CD4-positive, alpha-beta T cell treated with Interleukin-15 for 4 hours (primary cell): ENCODE measurements at places on chromosomes 7 and 10.

GRCh38 chr10:42367532-42368230, 270.7 kb downstream of the ZNF33B start:
- DNase-seq = no peak

- DNase-seq = no peak
Measured at GRCh38 chr10:104066945-104067344, 18.7 kb downstream of the COL17A1 start.

- DNase-seq = no peak
Measured at GRCh38 chr7:136687693-136688322, 180.6 kb upstream of the CHRM2 start.

GRCh38 chr10:77563638-77564270, 73.9 kb downstream of the KCNMA1 start:
- DNase-seq = no peak

DNA sequence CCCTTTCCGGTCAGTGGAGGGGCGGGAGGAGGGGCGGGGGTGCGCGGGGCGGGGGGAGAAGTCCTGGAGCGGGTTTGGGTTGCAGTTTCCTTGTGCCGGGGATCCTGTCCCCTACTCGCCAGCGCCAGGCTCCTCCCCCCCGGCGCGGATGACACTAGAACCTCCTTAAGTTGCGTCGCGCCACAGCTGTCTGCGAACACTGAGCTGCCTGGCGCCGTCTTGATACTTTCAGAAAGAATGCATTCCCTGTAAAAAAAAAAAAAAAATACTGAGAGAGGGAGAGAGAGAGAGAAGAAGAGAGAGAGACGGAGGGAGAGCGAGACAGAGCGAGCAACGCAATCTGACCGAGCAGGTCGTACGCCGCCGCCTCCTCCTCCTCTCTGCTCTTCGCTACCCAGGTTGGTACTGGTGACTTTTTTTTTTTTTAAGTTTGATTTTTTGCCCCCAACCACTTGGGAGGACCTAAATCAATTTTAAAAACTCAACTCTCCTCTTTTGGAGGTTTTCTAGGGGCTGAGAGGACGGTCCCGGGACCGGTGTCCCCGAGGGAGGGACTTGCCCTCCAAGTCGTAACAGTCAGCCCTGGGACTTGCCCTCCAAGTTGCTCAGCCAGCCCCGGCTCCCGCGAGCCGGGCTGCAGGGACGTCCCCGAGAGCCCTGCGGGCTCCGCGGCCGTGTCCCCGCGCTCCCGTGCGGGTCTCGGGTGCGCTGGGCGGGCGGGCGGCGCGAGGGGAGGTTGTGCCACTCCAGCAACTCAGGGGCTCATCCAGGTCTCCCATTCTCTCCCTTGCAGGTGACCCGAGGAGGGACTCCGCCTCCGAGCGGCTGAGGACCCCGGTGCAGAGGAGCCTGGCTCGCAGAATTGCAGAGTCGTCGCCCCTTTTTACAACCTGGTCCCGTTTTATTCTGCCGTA, at the start of gene GATA3:
Gene GATA3 (plus strand): TSS at position 195 of the 914 bp plus-strand sequence. CDS start 968 bp downstream, outside the sequence.
- peak; percentile 86 for DNase-seq

GRCh38 chr7:28626624-28627262, 214.4 kb downstream of the CREB5 start:
- DNase-seq = no peak

DNA sequence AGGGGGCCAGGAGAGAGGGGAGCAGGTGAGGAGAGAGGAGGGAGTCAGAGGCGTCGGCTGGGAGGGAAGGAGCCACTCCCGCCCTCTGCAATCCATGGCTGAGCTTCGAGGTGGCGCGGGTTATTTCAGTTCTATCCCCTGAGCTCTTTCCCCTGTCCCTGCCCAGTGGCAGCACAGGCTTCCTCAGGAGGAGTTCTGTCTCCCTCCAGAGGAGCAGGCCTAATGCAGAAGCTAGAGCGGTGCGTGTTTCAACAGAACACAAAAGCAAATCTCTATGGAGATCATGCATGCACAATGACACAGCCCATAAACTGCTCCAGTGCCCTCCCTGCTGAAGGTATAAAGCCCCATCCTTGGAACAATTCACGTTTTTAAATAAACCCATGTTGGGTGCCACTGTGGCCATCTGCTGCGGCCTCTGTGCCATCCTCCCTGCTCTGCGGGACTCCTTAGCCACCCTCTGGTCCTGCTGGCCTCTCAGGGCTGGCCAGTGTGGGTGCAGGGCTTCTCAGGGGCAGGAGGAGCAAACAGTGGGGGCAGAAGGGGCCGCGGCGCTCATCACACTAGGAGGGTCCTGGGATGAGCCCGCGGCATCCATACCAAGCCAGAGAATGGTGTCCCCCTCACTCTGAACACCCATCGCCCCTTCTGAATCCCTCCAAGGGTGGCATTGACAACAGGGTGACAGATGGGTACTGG, 192.6 kb upstream of the LYZL2 start:
- no peak for DNase-seq

GRCh38 chr7:108848486-108848885, 278.8 kb downstream of the DNAJB9 start:
- no peak for DNase-seq

GRCh38 chr10:44760513-44760912, 150.6 kb upstream of the TMEM72 start:
- no peak for DNase-seq

DNA sequence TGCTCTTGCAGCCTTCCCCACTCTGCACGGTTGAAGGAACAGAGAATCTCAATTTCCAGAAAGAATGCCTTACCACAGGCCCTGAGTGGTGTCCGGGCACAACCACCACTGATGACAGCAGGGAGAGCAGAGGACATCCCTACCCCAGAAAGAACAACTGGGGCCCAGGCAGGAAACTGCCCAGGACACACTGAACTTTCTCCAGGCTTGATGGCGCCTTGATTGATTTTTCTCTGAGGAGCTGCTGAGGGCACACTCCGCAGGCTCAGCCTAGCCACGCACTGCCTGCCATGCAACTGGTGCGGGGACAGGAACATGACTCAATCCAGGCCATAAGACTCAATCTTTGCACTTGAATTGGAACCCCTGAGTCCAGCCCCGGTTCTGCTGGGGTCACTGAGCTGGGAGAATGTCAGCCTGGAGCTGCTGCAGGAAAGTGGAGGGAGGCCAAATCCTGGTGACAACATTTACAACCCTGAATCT, 5.9 kb downstream of the AKR1B1 start:
- no peak for DNase-seq

- DNase-seq = no peak
Measured at GRCh38 chr7:131827421-131827820, 271.0 kb upstream of the PODXL start.

DNA sequence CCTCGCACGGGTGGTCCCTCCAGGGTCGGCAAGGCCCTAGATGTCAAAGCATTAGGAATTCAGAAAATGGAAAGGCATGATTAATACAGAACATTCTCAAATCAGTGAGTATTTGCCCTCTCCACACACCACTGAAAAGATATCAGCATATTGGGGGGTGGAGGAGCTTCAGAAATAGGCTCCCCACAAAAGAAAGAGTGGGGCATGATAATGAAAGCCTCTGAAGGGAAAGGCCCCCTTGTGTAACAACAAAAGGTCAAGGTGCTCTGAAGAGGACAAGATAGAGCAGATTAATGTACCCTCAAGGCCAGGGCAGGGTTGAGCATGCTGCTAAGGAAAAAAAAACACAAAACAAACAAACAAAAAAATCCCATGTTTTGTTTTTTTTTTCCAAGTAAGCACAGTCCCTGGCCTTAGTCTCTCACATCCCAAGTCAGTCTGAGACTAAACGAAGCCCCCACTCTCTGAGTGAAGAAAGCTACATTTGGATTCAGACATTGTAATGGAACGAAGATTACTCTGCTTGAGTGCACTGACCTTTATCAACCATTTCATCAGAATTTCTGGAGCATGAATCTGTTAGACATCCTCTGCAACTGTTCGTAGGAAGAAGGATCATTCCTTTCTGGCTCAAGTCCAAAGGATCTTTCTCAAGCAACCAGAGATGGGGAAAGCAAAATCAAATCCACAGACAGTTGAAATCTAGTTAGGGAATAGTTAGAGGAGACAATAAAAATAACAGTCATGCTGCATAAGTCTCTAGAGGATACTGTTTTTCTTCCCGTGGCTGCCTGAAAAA, 27.4 kb upstream of the DGKI start:
- no peak for DNase-seq

DNA sequence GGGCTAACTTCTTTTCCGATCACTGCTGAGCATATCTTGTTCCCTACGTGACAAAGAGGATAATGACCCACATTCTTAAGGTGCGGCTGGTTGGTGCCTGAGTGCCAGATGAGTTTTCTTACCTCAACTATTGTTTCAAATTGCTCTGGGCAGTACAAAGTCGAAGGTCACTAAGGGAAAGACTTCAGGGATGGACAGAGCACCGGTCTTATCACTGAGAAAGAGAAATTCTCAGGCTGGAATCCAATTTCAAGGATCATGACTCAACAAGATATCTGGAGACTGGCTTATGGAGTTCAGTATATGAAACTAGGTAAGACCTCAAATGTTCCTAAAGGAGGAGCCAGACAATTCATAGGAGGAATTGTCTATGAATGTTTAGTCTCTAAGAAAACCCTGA, 780.3 kb downstream of the SUGCT start:
- no peak for DNase-seq

DNA sequence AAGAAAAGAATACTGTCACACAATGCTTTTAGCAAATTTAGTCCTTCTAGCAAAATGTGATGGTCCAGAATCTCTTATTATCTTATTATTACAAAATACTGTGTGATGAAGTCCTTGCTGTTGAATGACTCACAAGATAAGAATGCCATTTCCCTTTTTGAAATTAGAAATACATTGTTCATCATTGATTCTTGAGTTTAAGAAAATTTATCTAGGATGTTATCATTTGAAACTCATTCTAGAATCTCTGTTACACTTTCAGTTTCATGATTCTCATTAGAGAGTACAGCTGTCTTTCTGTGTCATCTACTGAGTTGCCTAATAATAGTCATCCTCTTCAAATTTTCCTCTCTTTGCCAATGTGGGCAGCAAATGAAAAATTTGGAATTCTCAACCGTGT, 9.6 kb downstream of the ZKSCAN5 start:
- DNase-seq = no peak

- no peak for DNase-seq
Measured at GRCh38 chr7:81687062-81687461, 82.8 kb downstream of the HGF start.

- DNase-seq = no peak
Measured at GRCh38 chr7:70435634-70436033, 696.3 kb upstream of the GALNT17 start.

- DNase-seq = no peak
Measured at GRCh38 chr10:86657011-86657395, 2.7 kb downstream of the OPN4 start.

GRCh38 chr7:90726120-90726519, 130.0 kb downstream of the CDK14 start:
- no peak for DNase-seq

- DNase-seq = no peak
Measured at GRCh38 chr7:20454202-20454601, 123.5 kb downstream of the ITGB8 start.

GRCh38 chr7:127648986-127649385, 3.0 kb upstream of the SND1 start:
- DNase-seq = no peak

DNA sequence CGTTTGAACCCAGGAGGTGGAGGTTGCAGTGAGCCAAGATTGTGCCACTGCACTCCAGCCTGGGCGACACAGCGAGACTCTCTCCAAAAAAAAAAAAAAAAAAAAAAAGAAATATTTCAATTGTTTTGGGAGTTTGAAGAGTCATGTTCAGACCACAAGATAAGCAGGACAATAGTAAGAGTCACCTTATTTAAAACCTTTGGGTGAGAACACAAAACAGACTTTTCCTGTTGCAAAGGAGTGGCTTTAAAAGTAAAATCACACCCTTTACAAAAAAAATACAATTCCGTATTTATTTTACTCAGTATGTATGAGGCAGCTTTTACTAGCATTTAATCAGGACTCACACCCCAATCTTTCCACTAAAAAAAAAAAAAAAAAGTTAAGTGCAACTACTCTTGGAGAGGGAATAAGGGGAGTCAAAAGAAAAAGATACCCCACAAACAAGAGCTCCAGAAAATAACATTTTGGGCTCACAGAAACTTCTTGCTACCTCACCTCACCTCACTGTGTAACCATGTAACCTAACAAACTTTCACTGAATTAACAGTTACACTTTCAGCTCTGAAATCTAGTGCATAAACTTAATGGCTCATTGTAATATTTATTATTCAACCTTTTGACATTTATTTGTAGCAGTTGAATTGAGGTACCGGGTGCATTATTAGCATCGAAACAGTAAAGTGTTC, 11.2 kb downstream of the SKIDA1 start:
- no peak for DNase-seq

- DNase-seq = no peak
Measured at GRCh38 chr7:1368682-1369571, 90.3 kb downstream of the MICALL2 start.

GRCh38 chr10:43728425-43728824, 79.7 kb upstream of the ZNF32 start:
- DNase-seq = no peak

- DNase-seq = no peak
Measured at GRCh38 chr7:26543951-26544350, 252.3 kb downstream of the SNX10 start.

- DNase-seq = no peak
Measured at GRCh38 chr7:291373-292092, 1.6 kb downstream of the FOXL3 start.

GRCh38 chr7:18538554-18539250, 43.2 kb downstream of the HDAC9 start:
- DNase-seq = no peak
